ENCODE measurements at places on chromosomes 5 and 9.

DNA sequence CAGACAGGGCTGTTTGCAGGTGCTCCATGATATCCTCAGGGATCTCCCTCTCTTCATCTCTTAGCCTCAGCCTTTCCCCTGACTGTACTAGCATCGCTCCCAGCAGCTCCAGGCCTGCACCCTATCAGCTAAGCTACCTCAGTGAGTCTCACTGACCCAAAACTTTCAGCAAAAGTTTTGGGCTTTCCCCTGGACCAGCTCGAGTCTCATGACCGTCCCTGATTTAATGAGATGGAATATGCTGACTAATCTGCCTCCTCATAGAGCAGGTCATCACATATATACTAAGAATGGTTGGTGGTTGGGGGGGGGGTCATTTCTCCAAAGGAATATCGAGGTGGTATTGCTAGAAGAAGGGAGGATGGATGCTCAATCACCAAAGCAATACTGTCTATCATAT lies 151.5 kb downstream of the NR3C1 start:
- no peak for DNase-seq

GRCh38 chr5:15731699-15732098 lies 231.7 kb downstream of the FBXL7 start:
- DNase-seq: no peak

DNA sequence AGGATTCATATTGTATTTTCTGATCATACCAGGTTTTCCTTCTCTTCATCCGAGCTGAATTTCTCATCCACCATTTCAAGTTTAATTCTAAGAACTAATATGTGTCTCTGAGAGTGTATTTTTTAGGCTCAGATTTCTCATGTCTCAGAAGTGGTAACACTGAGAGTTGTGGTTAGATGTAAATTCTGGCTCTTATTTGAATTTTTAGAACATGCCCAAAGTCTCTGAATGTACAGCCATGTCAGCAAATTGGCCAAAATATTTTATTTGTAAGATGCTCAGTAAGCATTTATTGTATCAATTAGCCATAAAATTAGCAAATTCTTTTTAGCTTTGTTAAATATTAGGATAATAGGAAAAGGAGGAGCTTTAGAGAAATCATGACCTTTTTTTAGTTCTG lies 16.6 kb downstream of the SV2C start:
- no peak for DNase-seq

DNA sequence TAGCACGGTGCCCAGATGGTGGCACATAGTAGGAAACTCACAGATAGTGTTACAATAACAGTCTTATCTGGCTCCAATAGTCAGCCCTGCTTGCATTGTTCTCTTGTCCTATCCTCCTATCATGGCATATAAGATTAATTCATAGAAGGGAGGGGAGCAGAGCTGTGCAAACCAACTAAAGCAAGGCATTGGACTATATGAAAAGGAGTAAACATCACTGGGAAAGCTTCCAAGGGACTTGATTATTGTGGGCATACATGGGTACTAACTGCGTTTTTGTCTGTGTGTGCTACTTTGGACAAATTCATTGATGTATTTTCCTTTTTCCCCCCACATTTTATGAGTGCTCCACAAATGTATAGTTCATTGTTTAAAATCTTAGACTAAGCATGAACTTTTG lies 43.8 kb upstream of the C5orf47 start:
- no peak for DNase-seq

- no peak for DNase-seq
Measured at GRCh38 chr5:179698935-179699615, at the start of gene CANX. Gene CANX, plus strand, starts transcription at chr5:179698967. Its CDS starts 6,715 bp downstream, at chr5:179705682.

- DNase-seq: no peak
Measured at GRCh38 chr9:136021171-136021871, 60.1 kb upstream of the UBAC1 start.

GRCh38 chr5:147188200-147189108 lies 46.4 kb upstream of the STK32A start:
- peak; percentile 83 for DNase-seq

DNA sequence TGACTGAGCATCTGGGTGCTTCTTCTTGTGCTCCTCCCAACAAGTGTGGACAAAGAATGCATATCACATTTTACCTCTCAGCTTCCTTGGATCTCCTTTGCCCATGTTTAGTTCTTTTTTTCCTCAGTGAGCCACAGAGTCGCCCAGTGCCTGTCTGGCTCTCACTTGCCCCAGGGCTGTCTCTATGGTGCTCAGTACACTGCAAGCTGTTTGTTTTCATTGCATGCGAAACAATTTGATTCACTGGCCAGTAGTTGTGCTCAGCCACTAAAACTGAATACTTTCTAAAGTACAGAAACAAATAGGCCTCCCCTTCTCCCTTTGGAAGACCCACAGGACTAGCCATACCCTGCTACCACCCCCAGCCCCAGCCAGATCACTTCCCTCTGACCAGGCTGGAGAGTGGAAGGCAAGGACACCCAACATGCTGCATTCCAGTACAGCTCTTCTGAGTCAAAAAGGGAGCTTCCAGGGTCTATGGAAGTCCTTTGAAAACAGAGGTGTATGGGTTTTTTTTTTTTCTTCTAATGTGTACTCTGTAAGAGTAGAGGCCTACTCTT lies 3.8 kb downstream of the LHFPL2 start:
- DNase-seq: no peak

DNA sequence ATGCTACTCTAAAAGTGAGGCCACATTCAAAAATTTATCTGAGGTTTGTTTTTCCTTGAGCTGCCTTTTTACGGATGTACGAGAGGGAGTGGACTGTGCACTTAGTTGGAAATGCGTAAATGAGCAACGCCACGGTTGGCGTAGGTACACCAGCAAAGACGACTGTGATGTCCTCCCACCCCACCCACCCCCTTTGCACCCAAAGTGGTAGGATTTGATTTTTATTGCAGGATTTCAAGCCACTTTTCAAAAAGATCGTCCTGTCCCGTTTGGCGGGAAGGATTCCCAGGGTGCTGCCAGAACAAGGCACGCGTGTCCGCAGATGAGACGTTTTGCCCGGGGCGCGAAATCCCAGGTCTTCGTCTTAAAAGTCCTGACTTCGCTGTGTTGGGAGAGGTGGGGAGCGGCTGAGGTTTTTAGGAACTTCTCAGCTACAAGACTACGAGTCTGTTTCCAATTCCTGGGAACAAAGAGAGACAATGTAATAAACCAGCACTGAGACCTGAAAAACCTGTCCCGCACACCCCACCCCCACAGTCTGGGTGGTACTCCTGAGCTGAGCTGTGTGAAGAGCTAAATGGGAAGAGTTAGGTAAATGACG lies 1.0 kb upstream of the TLE1 start:
- DNase-seq: no peak

DNA sequence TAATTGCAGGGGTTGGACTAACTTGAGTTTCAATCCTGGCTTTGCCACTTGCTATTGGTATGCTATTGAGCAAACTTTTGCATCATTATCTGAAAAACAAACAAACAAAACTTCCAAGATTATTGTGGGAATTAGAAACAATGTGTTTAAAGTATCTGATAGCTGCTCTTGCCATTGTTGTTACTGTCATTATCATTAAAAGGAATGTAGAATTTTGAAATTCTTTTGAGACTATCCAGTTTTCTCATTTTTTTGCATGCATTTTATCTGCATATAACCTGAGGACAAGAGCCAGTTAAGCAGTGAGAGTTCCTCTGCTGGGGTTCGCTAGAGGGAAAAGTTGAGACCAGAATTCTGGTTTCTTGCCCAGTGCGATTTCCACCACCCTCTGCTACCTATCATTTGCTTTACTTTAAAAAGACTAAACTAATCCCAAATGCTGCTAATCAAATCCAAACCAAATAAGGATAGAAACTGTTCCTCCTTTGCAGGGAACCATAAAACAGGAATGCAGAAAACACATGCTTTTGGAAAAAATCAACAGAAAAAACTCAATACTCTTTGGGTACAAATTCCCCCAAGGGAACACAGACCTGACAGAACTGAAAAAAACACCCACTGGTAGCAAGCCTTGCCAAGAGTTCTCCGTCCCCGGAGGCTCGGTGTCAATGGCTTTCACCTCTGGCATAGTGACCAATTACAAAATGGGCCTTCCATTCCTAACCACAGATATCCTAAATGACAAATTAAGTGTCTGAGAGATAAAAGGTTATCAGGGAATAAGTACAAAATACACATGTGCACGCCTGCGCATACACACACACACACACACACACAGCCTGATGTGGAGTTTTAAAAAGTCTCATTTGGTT lies 373.7 kb downstream of the ARL15 start:
- no peak for DNase-seq

DNA sequence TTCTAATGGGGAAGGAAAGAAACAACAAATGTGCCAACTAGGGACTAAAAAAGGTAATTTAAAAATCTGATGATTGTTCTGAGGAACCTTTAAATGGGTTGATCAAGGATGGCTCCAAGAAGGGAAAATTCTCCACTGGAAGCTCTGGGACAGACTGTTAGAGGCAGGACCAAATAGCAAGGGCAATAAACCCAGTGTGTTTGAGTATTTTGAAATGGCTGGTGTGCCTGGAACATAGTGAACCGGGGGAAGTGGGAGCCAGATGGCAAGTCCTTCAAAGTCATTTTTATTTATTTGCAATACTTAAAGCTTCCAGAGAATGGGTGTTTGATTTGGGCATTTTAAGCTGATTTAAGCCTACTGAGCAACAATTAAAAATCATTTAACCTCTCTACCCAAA lies 587.7 kb upstream of the MEF2C start:
- no peak for DNase-seq

DNA sequence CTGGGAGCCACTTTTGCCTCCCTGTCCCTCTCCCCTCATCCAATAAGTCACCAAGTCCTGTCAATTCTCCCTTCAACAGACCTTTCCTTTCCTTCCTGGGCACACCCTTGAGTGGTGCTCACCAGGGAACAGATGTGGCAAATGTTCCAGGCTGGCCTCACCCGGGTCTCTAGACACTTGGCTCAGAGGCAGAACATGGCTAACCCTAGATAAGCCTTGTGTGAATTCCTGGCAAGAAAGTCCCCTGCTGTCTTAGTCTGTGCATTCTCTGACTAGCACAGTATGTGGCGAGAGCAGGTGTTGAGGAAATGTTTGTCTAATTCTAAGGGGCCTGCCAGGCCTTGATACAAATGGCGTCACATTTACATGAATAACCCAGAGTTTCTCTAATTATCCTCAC lies 41.2 kb upstream of the PTGS1 start:
- no peak for DNase-seq

- DNase-seq: no peak
Measured at GRCh38 chr9:93017621-93018020, 40.9 kb upstream of the SUSD3 start.

DNA sequence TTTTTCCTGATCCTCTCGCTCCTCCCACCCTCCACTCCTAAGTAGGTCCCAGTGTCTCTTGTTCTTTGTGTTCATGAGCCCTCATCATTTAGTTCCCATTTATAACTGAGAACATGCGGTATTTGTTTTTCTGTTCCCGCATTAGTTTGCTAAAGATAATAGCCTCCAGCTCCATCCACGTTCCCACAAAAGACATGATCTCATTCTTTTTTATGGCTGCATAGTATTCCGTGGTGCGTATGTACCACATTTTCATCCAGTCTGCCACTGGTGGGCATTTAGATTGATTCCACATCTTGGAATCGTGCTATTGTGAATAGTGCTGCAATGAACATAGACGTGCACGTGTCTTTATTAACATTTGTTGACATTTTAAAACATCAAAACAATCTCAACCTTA lies 34.2 kb upstream of the CACNA1B start:
- no peak for DNase-seq

- DNase-seq: no peak
Measured at GRCh38 chr5:16810208-16810854, 125.8 kb downstream of the MYO10 start.

DNA sequence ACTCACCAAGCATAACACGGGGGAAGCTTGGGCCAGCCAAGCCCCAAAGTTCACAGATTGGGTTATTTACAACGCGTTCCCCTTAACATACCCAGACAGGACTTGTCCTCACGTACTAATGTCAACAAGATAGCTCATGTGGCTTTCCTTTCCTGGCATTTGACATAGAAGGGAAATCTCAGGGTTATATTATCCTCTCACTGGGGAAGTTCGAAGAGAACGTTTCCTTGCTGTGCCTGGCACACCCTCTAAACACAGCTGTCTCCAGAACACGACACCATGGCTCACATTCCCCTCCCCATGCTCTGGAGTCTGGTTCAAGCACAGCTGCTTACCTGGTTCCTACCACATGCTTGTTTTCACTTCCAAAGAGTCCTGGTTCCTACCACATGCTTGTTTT lies 46.8 kb upstream of the OTULINL start:
- no peak for DNase-seq

- no peak for DNase-seq
Measured at GRCh38 chr5:150046031-150046430, 40.3 kb downstream of the CSF1R start.

DNA sequence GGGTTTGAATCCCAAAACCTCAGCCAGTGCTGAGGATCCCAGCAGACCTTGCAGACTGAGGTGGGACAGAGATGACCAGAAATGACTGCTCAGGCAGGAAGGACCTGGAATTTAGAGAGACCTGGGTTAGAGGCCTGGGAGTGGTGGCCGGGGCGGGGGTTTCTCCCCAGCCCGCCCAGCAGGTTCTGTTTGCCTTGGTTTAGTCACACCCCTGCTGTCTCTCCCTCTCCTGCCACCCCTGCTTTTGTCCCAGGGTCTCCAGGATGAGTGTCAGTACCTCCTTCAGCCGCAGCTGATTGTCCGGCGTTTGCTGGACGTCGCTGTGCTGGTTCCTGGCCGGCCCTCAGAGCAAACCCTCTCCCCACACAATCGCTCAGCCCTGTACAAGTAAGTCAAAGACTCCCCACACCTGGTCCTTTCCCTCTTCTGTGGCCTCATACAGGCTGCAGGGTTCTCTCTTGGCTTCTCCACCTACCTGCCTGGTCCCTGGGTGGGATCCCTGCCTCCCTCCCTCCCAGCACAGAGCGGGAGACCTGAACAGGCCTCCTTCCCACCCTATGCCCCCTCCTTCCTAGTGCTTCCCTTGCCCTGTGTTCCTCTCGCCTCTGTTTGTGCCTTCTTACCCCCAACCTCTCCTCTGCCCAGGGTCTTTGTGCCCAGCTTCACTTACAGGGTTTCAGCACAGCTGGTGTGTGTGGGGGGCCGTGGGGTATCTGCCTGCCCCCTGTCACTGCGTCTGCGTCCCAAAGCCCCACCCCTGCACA lies 12.0 kb downstream of the TMEM8B start:
- no peak for DNase-seq

GRCh38 chr5:175202463-175203068 lies 241.4 kb downstream of the DRD1 start:
- DNase-seq: no peak

GRCh38 chr5:151572657-151573368 lies 18.3 kb downstream of the FAT2 start:
- no peak for DNase-seq

DNA sequence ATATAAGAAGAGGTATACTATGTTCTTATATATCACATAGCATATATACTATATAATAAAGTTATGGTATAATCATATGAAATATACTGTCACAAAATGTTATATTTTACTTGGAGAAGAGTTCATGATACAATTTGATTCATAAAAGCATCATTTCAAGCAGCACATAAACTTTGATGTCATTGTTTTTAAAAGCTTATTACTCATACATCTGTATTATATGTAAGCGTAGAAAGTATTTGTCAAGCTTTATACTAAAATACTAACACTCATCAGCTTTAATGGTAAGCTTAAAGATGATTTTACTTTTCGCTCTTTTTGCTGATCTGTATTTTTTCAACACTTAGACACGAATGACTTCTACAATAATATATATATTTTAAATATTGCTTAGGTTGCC lies 34.0 kb upstream of the ZNF618 start:
- no peak for DNase-seq
